ENCODE measurements at places on chromosomes 6 and 20. TPM values are rescaled to one million over a fixed set of nuclear protein-coding genes. Genes with fewer than 3 reads are reported as not detected.

Gene LST1
- not detected for total RNA-seq

Gene ACTL10
- 1.7 TPM for total RNA-seq

Gene OR2H2
- total RNA-seq: not detected

Gene PPP1R3G
- total RNA-seq: 0.07 TPM

Gene KCNK16
- total RNA-seq: not detected

Gene B3GALT4
- 0.58 TPM for total RNA-seq

DNA sequence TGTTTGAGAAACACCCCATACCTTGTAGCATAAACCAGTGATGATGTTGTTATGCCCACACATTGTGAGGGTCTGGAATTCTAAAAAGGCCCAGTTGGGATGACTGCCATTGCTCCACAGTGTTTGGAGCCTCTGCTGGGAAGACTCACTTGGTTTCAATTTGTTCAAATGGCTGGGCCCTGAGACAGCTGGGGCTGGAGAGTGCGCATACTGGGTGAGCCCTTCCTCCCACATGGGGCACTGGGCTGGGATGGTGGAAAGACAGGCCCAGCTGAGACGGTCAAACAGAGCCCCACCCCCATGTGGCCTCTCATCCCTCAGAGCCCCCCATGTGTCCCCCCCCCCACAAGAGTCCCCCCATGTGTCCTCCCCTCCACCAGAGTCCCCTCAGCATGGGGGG lies 20.3 kb upstream of the RNASET2 start:
- no peak overlapping the region for H3K4me3 ChIP-seq
- H3K4me1 ChIP-seq: no peaks in the 10 kb centered on the region
- H3K36me3 ChIP-seq: peaks cover 6% of the 10 kb centered on the region
- no peaks in the 10 kb centered on the region for H3K27me3 ChIP-seq

GRCh38 chr20:23279836-23280235 lies 70.8 kb upstream of the NXT1 start:
- DNase-seq: no peak
- no peak overlapping the region for H3K27ac ChIP-seq
- no peaks in the 10 kb centered on the region for H3K4me1 ChIP-seq
- no peak overlapping the region for H3K4me3 ChIP-seq
- H3K36me3 ChIP-seq: no peaks in the 10 kb centered on the region
- no peaks in the 10 kb centered on the region for H3K27me3 ChIP-seq

DNA sequence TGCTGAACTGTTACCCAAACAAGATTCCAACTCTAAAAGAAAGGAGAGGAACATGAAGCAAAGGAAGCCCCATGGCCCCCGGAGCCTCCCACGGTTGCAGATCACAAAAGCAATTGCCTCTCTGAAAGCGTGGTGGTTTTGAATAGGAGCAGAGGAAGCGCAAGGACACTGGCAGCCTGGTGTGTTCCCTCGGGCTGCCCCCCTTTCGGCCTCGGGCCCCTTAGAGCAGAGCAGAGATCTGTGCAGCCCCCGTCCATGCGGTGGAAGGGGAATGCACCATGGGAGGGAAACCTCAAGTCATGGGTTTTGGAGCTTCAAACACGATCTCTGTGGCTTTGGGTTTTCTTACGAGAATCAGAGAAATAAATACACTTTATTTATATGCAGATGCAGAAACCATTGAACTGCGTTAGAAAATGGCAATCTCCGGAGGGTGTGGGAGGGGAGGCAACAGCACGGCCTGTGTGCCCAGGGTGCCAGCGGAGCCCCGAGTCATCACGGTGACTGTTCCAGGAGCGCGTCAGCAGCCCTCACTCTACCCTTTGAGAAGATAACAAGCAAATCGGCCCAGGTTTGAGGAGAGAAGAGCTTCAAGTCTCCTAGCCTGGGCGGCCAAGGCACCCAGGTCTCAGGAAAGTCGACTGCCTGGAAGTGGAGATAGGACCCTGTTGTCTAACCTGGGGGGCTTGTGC lies 20.5 kb downstream of the FOXF2 start:
- H3K4me1 ChIP-seq: no peaks in the 10 kb centered on the region
- no peaks in the 10 kb centered on the region for H3K27me3 ChIP-seq
- H3K4me3 ChIP-seq: no peak overlapping the region
- no peak overlapping the region for H3K27ac ChIP-seq
- no peaks in the 10 kb centered on the region for H3K36me3 ChIP-seq

DNA sequence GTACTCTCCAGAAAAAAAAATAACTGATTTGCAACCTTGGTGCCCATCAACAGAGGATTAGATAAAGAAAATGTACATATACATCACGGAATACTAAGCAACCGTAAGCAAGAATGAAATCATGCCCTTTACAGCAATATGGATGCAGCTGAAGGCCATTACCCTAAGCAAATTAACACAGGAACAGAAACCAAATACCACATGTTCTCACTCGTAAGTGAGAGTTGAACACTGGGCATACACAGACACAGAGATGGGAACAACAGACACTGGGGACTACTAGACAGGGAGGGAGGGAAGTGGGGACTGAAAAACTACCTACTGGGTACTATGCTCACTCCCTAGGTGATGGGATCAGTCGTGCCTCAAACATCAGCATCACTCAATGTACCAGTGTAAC lies 32.8 kb upstream of the CAP2 start:
- no peaks in the 10 kb centered on the region for H3K27me3 ChIP-seq
- DNase-seq: no peak
- no peaks in the 10 kb centered on the region for H3K4me1 ChIP-seq
- no peaks in the 10 kb centered on the region for H3K36me3 ChIP-seq
- no peak overlapping the region for H3K27ac ChIP-seq

DNA sequence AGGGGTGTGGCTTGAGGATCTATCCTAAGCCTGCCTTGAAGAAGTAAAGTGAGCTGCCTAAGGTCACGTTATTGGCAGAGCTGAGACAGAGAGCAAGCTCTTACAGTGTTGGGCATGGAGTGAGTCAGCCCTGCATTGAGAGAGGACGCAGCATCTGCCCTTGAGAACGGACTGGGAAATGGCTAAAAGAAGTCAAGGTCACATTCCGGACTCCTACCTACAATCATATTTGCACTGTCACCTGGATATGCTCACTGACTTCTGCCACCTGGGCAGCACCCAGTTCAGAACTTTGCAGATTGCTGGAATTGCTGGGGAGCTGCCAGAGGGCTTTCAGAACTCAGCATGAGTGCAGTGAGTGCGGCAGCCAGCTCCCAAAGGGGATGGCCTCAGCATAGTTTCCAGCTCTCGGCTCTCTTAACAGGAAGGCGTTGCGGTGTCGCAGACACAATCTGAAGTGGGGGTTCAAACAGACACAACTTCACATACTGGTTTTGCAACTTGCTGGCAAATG lies 199.3 kb upstream of the SGK1 start:
- H3K27me3 ChIP-seq: no peaks in the 10 kb centered on the region
- peaks cover 2% of the 10 kb centered on the region for H3K36me3 ChIP-seq
- peak overlapping the region; percentile 73 for H3K27ac ChIP-seq

DNA sequence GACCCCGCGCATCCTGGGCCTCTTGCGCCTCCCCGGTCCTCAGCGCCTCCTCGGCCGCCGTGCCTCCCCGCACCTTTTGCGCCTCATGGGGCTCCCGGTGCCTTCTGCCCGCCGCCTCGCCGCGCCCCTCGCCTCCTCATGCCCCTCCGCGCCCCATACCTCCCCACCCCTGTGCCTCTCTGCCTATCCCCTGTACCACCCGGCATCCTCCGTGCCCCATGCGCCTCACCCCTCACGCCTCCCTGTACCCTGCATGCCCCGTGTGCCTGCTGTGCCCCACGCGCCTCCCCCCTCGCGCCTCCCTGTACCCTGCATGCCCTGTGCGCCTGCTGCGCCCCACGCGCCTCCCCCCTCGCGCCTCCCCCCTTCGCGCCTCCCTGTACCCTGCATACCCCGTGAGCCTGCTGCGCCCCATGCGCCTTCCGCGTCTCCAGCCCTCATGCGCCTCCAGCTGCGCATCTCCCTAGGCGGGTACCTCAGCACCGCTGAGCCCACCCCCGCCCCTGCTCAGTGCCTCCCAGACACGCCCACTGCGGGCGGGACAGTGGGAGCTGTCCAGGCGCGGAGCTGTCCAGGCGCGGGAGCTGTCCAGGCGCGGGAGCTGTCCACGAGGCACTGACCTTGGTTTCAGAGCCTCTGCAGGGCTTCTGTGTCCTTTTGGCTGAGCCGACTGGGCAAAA lies 37.1 kb downstream of the IGF2R start:
- H3K27me3 ChIP-seq: no peaks in the 10 kb centered on the region
- no peak for DNase-seq
- H3K4me3 ChIP-seq: no peak overlapping the region
- no peak overlapping the region for H3K27ac ChIP-seq

DNA sequence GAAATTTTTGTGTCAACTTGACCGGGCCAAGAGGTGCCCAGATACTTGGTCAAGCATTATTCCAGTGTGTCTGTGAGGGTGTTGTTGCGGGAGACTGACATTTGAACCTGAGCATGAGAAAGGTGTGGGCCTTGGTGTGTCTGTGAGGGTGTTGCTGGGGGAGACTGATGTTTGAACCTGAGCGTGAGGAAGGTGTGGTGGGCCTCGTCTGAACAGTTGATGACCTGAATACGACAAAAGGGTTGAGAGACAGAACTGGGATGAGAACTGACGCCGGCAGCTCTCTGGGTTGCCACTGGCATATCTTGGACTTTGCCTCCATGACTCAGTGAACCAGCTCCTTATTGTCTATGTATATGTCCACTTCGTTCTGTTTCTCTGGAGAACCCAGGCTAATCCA lies 240.5 kb downstream of the ERMARD start:
- no peaks in the 10 kb centered on the region for H3K36me3 ChIP-seq
- no peak overlapping the region for H3K27ac ChIP-seq
- H3K4me3 ChIP-seq: no peak overlapping the region

GRCh38 chr20:23147647-23147963 lies 61.5 kb upstream of the CD93 start:
- no peaks in the 10 kb centered on the region for H3K27me3 ChIP-seq
- H3K36me3 ChIP-seq: peaks cover 4% of the 10 kb centered on the region
- peaks cover 60% of the 10 kb centered on the region for H3K4me1 ChIP-seq
- peak overlapping the region; percentile 89 for H3K27ac ChIP-seq

GRCh38 chr6:111276736-111277135 lies 189.4 kb downstream of the SLC16A10 start:
- DNase-seq: no peak
- H3K36me3 ChIP-seq: peaks cover 65% of the 10 kb centered on the region
- H3K27ac ChIP-seq: no peak overlapping the region
- H3K4me3 ChIP-seq: no peak overlapping the region

- H3K27me3 ChIP-seq: peaks cover 69% of the 10 kb centered on the region
- no peaks in the 10 kb centered on the region for H3K36me3 ChIP-seq
- no peak overlapping the region for H3K27ac ChIP-seq
- peaks cover 12% of the 10 kb centered on the region for H3K4me1 ChIP-seq
- H3K4me3 ChIP-seq: no peak overlapping the region
- DNase-seq: no peak
Observed at GRCh38 chr6:129100164-129100563, 217.2 kb downstream of the LAMA2 start.

Data from MCF 10A (cell line).